Stimulated activated CD8-positive, alpha-beta memory T cell treated with anti-CD3 and anti-CD28 coated beads, Interleukin-7, amount 100 ng/mL, for 1 hour (primary cell): ENCODE measurements at places on chromosomes 1 and 21.

- DNase-seq: no peak
Observed at GRCh38 chr21:35465741-35466140, 416.6 kb upstream of the RUNX1 start.

- no peak for DNase-seq
Observed at GRCh38 chr1:157269656-157270375, 131.6 kb upstream of the ETV3 start.

- DNase-seq: no peak
Observed at GRCh38 chr21:17089091-17089491, 423.8 kb upstream of the CXADR start.

- no peak for DNase-seq
Observed at GRCh38 chr1:107879927-107880326, 85.1 kb downstream of the VAV3 start.

- no peak for DNase-seq
Observed at GRCh38 chr1:63928186-63929105, 154.6 kb downstream of the ROR1 start.

GRCh38 chr1:240174734-240175133 is 83.1 kb downstream of the FMN2 start:
- no peak for DNase-seq

DNA sequence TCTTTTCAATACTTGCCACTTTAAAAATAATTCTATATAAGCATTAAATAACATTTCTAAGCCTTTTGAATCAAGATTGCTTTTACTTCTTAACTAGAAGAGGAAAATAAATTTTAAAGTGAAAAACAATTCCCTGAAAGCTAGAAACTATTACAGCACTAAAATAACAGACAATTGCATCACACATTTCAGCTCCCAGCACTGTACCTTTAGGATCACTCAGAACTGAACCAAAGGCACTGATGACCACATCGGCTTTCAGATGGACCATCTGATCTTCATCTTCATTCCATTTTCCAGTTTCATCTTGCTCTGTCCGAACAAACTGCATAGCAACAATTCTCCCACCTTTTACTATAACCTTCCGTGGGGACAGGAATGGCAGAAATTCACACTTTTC is 347.3 kb downstream of the DPYD start:
- no peak for DNase-seq

DNA sequence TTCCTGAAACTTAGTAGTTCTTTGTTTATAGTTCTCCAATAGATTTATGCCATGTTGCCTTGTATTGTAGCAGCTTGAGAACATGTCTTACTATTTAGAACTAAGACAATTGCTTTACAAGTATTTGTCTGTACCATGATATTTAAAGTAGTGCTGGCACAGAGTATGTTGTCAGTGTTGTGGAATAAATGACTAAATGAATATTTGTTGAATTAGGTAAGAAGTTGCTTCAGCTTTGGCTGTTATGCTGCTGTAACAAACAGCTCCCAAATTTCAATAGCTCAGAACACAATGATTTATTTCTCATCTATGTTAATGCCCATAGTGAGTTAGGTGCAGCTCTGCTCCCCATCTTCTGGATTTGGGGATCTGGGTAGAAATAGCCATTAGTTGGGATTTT is 90.2 kb upstream of the VCAM1 start:
- DNase-seq: no peak

DNA sequence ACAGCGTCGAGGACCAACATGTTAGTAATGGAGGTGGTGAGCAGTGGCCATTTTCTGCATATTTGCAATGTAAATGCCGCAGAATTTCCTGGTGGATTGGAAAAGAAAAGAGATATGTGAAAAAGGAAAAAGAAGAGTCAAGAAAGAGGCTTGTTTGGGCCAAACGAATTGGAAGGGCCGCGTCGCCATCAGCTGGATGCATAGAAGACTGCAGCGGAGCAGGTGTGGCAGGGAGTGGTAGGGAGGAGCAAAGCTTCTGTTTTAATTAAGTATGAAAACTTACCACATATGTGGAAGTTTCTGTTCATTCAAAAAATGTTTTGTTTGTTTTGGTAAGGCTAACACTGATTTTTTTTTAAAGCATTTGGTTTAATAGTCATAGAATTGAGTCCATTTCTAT is 690.7 kb downstream of the NCAM2 start:
- no peak for DNase-seq

GRCh38 chr21:39538453-39539042 is 74.2 kb upstream of the B3GALT5 start:
- no peak for DNase-seq

- DNase-seq: no peak
Observed at GRCh38 chr1:58883037-58883887, 99.4 kb upstream of the JUN start.
